ENCODE measurements at places on chromosomes 2 and 18. TPM values are rescaled to one million over a fixed set of nuclear protein-coding genes. Genes with fewer than 3 reads are reported as not detected.
A peak's percentile ranks its signal among the peaks of the same experiment; 100 is the strongest.

DNA sequence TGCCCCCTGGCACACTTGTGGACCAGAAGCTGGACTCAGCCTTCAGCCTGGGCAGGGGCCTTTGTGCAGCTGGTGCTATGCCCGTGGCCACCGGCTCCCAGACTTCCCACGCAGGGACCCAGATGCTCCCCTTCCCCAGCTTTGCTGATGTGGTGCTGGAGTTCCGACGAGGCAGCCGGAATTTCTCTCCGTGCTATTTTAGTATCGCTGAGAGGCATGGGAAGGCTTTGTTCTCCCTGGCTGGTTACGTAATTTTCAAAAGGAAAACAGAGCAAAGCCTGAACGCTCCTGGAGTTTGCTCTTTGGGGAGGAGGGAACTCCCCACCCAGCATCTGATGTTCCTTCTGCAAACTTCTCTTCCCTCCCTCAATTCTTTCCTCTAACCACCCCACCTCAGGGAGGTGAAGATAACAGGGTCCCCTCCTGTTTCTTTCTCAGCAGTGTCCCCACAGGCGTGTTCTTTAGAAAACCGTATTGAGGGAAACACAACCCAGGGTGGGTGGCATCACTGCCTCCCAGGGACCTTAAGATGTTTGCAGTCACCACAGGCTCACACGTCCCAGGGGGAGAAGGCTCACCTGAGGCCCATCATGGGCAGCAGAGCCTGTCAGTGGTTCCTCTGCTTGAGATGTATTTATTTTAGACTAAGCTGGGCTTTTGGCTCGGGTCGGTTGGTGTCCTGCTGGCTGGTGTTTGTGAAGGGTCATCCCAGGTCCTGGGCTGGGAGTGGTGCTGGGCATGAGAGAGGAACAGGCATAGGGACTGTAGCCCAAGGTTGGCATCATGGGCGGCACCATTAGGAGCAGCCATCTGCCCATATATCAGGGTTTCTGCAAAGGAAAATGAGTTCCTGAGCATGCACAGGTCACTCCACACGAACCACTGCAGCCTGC, 95.0 kb downstream of the MAPK4 start:
- no peaks in the 10 kb centered on the region for H3K36me3 ChIP-seq
- H3K27me3 ChIP-seq, result no peaks in the 10 kb centered on the region
- no peak overlapping the region for H3K4me3 ChIP-seq
- peak overlapping the region; percentile 84 for H3K27ac ChIP-seq

DNA sequence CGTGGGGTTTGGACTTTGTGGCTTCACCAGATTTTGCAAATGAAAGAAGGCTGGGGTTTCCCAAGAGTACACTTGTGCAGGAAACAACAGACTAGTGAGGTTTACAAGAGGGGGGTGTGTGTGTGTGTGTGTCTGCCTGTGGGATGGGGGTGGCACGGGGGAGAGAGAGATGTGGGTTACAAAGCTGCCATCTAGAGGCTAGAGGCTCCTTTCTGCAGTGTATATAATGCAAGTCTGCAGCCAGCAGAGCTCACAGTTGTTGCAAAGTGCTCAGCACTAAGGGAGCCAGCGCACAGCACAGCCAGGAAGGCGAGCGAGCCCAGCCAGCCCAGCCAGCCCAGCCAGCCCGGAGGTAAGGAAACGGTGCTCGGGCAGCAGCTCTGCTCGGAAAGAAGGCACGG, at the start of gene ACKR3:
ACKR3 (plus strand) TSS at position 253 of the 401 bp plus-strand sequence. CDS start 10,641 bp downstream, outside the sequence.
- no peaks in the 10 kb centered on the region for H3K36me3 ChIP-seq
- peaks cover 71% of the 10 kb centered on the region for H3K4me1 ChIP-seq
- H3K27me3 ChIP-seq, result no peaks in the 10 kb centered on the region
- H3K27ac ChIP-seq, result peak within 1 kb of the TSS; percentile 90

DNA sequence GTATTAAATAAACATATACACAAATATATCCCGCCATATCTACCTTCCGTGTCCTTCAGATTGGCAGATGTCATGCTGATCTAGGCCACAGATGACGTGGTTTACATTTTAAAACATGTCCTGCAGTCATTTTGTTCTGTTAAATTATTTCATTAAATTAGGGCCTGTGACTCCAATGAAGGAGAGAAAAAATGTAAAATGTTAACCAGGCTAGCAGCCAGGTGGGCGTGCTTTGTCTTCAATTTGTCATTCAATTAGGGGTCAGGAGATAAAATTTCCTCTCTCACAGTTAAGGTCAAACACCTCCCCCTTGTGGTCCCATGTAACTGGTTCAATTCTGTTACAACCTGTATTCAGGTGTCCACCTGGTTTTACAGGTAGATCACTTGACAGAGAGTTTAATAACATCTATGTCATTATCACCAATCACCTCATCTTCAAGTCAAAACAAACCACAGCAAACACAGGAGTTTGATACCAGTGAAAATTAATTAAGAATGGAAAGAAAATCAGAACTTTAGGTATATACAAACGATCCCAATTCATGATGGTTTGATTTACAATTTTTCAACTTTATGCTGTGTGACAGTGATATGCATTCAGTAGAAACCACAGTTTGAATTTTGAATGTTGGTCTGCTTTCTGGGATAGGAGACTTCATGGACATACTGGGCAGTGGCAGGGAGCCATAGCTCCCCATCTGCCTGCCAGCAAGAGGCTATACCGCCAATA, 339.4 kb downstream of the CMPK2 start:
- no peaks in the 10 kb centered on the region for H3K36me3 ChIP-seq
- peak; percentile 27 for DNase-seq
- peaks cover 14% of the 10 kb centered on the region for H3K4me1 ChIP-seq
- no peak overlapping the region for H3K27ac ChIP-seq
- H3K4me3 ChIP-seq, result no peak overlapping the region
- H3K27me3 ChIP-seq, result no peaks in the 10 kb centered on the region

DNA sequence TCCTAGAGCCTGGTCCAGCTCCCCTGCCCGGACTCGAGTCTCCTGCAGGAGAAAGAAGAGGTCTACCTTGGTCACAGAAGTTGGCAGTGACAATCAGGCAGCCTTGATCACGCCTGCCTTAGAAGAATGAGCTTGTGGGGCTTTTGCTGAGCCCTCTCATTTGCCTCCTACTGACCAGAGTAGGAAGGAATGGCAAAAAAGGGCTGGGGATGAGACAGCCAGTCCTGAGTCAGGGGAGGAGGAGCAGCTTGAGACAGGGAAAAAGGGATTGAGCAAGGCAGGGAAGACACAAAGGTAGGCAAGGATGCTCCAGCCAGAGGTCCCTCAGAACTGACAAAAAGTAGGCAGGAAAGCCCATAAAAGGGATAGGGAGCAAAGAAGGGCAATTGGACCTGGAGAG, 6.0 kb downstream of the WDR54 start:
- DNase-seq, result no peak
- no peak overlapping the region for H3K27ac ChIP-seq
- peaks cover 32% of the 10 kb centered on the region for H3K36me3 ChIP-seq
- no peaks in the 10 kb centered on the region for H3K27me3 ChIP-seq
- no peak overlapping the region for H3K4me3 ChIP-seq

GRCh38 chr2:17799301-17800120, 16.7 kb upstream of the MSGN1 start:
- no peak overlapping the region for H3K27ac ChIP-seq
- no peaks in the 10 kb centered on the region for H3K27me3 ChIP-seq
- no peaks in the 10 kb centered on the region for H3K36me3 ChIP-seq
- no peaks in the 10 kb centered on the region for H3K4me1 ChIP-seq
- H3K4me3 ChIP-seq, result no peak overlapping the region

- no peak overlapping the region for H3K27ac ChIP-seq
- H3K4me1 ChIP-seq, result peaks cover 11% of the 10 kb centered on the region
- DNase-seq, result no peak
- no peaks in the 10 kb centered on the region for H3K27me3 ChIP-seq
Observed at GRCh38 chr2:218663901-218664300, 4.4 kb downstream of the BCS1L start.

DNA sequence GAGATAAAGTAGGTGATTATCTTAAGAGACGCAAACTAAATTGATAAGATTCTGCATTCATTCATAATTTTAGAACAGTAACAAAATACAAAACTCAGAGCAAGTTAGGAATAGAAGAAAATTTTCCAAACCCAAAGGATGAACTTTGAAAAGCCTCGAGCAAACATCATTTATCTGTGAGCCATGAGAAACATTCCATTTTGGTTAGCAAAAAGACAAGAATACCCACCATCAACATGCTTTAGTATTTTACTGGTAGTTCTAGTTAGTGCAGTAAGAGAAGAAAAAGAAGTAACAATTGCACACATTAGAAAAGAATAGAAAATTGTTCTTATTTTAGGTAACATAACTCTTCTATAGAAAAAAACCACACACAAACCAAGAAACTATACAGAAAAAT, 291.3 kb upstream of the TCF4 start:
- no peaks in the 10 kb centered on the region for H3K4me1 ChIP-seq
- no peaks in the 10 kb centered on the region for H3K27me3 ChIP-seq
- H3K4me3 ChIP-seq, result no peak overlapping the region
- no peak overlapping the region for H3K27ac ChIP-seq

The DYNC2LI1 gene
- 43.1 TPM for total RNA-seq

The RESP18 gene
- total RNA-seq, result not detected

The IL36G gene
- not detected for total RNA-seq

GRCh38 chr2:238427435-238428162, 872 bp downstream of the ASB1 start:
- no peaks in the 10 kb centered on the region for H3K27me3 ChIP-seq
- H3K36me3 ChIP-seq, result peaks cover 7% of the 10 kb centered on the region
- peak overlapping the region; percentile 96 for H3K27ac ChIP-seq
- H3K4me1 ChIP-seq, result peaks cover 54% of the 10 kb centered on the region

- H3K27me3 ChIP-seq, result no peaks in the 10 kb centered on the region
- no peak overlapping the region for H3K27ac ChIP-seq
- H3K36me3 ChIP-seq, result no peaks in the 10 kb centered on the region
- DNase-seq, result no peak
Observed at GRCh38 chr2:12821656-12822055, 104.9 kb downstream of the TRIB2 start.

The ACADL gene
- total RNA-seq, result 6.6 TPM

DNA sequence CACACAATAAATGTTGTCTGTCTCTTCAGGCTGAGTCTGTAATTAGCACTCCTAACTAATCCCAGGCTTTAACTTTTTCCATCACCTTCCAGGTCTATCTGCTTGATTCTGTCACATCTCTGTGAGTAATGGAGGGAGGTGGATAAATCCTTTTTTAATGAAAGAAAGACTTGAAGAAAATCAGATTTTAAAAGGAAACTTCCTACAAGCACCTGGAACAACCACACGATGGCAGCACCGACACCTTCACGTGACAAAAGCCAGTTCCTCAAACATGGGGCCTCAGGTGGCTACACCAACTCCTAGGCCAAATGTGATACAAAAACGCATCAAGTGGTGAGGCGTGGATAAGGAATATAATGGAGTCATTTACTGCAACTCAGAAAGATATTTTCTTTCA, 41.8 kb downstream of the TGFBRAP1 start:
- H3K27me3 ChIP-seq, result no peaks in the 10 kb centered on the region

The CYRIA gene
- total RNA-seq, result under 0.01 TPM

DNA sequence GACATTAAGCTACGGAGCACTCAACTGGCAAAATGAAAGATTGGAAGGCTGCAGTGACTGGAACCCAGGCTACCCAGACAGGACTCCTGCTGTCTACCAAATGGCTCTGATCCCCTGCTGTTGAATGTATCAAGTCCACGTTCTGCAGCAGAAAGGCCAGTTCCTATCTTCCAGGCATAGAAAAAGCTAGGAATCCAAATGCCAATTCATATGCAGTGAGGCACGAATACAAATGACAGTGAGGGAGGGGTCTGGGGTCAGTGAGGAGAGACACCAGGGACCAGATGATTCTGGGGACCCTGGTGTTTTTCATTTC, 5.3 kb downstream of the NRP2 start:
- peaks cover 81% of the 10 kb centered on the region for H3K4me1 ChIP-seq
- peaks cover 22% of the 10 kb centered on the region for H3K27me3 ChIP-seq
- H3K4me3 ChIP-seq, result peak overlapping the region; percentile 65
- DNase-seq, result no peak
- no peaks in the 10 kb centered on the region for H3K36me3 ChIP-seq
- peak overlapping the region; percentile 93 for H3K27ac ChIP-seq

The SLC14A1 gene
- total RNA-seq, result not detected

The CCDC121 gene
- 0.87 TPM for total RNA-seq

GRCh38 chr2:3163401-3163800, 214.2 kb downstream of the EIPR1 start:
- no peaks in the 10 kb centered on the region for H3K27me3 ChIP-seq
- H3K4me1 ChIP-seq, result peaks cover 4% of the 10 kb centered on the region
- H3K27ac ChIP-seq, result no peak overlapping the region
- H3K4me3 ChIP-seq, result no peak overlapping the region

The RFX8 gene
- not detected for total RNA-seq

DNA sequence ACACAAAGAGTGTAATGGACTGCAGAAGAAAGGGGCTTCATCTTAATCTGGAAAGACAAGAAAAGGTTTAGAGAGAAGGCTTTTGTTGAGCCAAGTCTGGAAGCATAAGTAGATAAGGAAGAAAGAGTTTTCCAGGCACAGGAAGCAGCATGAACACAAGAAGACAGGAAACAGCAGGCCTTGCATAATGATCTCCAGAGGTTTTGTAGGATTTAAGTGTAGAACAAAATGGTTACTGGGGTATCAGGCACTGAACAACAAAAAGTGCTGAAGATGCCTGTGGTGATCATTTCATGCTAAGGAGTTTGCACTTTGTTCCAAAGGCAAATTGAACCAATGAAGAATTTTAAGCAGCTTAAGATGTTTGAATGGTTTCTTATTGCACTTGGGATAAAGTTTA, 281.6 kb upstream of the TANK start:
- no peak overlapping the region for H3K27ac ChIP-seq
- no peak overlapping the region for H3K4me3 ChIP-seq
- DNase-seq, result no peak
- no peaks in the 10 kb centered on the region for H3K27me3 ChIP-seq
- no peaks in the 10 kb centered on the region for H3K36me3 ChIP-seq

- no peak for DNase-seq
- no peaks in the 10 kb centered on the region for H3K4me1 ChIP-seq
- no peaks in the 10 kb centered on the region for H3K27me3 ChIP-seq
- no peak overlapping the region for H3K27ac ChIP-seq
- no peak overlapping the region for H3K4me3 ChIP-seq
Observed at GRCh38 chr2:113705982-113706523, 50.4 kb downstream of the SLC35F5 start.

DNA sequence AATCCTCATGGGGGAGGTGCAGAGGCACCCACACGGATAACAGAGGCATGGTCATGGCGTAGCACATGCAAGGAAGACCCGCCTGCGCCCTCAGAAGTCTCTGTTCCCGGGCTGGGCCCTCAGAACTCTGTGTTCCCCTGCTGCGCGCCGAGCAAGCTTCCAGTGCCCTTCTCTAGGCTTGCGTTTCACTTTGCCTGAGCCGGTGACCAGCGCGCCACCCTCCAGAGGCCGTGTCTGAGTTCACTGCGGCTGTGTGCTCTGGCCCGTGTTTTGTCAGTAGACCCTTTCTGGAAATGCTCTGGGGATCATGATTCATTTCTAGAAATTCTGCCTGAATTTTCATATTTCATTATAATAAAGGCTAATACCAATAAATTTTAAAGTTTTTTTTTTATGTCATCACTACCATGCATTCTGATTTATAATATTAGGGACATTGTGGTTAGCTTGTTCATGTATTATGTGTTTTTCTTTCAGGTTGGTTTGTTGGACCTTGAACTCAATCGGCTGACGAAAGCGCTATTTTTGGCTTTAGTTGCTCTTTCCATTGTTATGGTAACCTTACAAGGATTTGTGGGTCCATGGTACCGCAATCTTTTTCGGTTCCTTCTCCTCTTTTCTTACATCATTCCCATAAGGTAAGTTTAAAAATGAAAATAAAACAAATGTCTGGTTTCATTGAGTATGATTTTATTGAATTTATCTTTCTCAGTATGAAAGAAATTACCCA, 142.7 kb upstream of the NFATC1 start:
- H3K36me3 ChIP-seq, result peaks cover 27% of the 10 kb centered on the region
- H3K27ac ChIP-seq, result no peak overlapping the region
- no peak for DNase-seq
- H3K4me3 ChIP-seq, result no peak overlapping the region
- no peaks in the 10 kb centered on the region for H3K4me1 ChIP-seq

GRCh38 chr2:171963198-171963597, 36.6 kb upstream of the METAP1D start:
- H3K4me3 ChIP-seq, result no peak overlapping the region
- H3K27me3 ChIP-seq, result no peaks in the 10 kb centered on the region
- no peak overlapping the region for H3K27ac ChIP-seq
- H3K4me1 ChIP-seq, result peaks cover 10% of the 10 kb centered on the region
